ENCODE measurements at places on chromosomes 13 and 19. TPM values are rescaled to one million over a fixed set of nuclear protein-coding genes. Genes with fewer than 3 reads are reported as not detected.

Gene CYP4F22
- not detected for total RNA-seq

Gene GPR183
- total RNA-seq = 19.6 TPM

Gene SLC7A10
- total RNA-seq = not detected

Gene CEACAM16
- not detected for total RNA-seq

Gene ZNF829
- 1.2 TPM for total RNA-seq

GRCh38 chr19:14673088-14673487 lies 1.6 kb downstream of the ADGRE3 start:
- H3K4me1 ChIP-seq = no peaks in the 10 kb centered on the region
- H3K27me3 ChIP-seq = no peaks in the 10 kb centered on the region
- no peak for DNase-seq
- no peak overlapping the region for H3K4me3 ChIP-seq
- no peak overlapping the region for H3K27ac ChIP-seq

- no peak overlapping the region for H3K27ac ChIP-seq
- no peak overlapping the region for H3K4me3 ChIP-seq
- no peaks in the 10 kb centered on the region for H3K27me3 ChIP-seq
Measured at GRCh38 chr13:107886118-107886517, 329.2 kb downstream of the LIG4 start.

DNA sequence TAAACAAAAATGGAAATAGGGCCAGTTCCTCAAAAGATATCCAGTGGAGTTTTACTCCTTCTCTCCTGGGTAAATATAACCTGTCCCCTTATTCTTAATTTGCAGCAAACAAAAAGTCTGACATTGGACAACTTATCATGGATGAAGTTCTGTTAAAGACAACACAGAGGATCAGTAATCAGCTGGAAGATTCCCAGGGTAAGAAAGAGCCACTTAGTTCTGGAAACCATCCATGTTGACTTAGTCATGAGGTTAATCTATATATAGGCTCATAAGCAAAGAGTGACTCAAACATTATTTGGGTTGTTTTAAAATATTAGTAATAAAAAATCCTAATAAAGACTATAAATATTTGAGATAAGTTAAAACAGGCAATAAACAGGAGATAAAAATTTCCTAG lies 40.5 kb upstream of the EBPL start:
- no peak overlapping the region for H3K4me3 ChIP-seq
- DNase-seq = no peak
- no peaks in the 10 kb centered on the region for H3K36me3 ChIP-seq
- H3K4me1 ChIP-seq = peaks cover 6% of the 10 kb centered on the region
- no peaks in the 10 kb centered on the region for H3K27me3 ChIP-seq

GRCh38 chr19:28737021-28737895 lies 475.7 kb downstream of the UQCRFS1 start:
- DNase-seq = no peak
- peaks cover 9% of the 10 kb centered on the region for H3K4me1 ChIP-seq
- H3K27ac ChIP-seq = no peak overlapping the region
- no peak overlapping the region for H3K4me3 ChIP-seq
- H3K36me3 ChIP-seq = no peaks in the 10 kb centered on the region
- no peaks in the 10 kb centered on the region for H3K27me3 ChIP-seq

GRCh38 chr13:106515635-106516254 lies 19.7 kb downstream of the EFNB2 start:
- H3K4me1 ChIP-seq = no peaks in the 10 kb centered on the region
- no peak overlapping the region for H3K4me3 ChIP-seq
- H3K27ac ChIP-seq = no peak overlapping the region
- H3K27me3 ChIP-seq = no peaks in the 10 kb centered on the region
- no peaks in the 10 kb centered on the region for H3K36me3 ChIP-seq
- no peak for DNase-seq

- no peak for DNase-seq
- H3K27me3 ChIP-seq = no peaks in the 10 kb centered on the region
- H3K27ac ChIP-seq = peak overlapping the region; percentile 30
- H3K4me1 ChIP-seq = peaks cover 3% of the 10 kb centered on the region
- peak overlapping the region; percentile 62 for H3K4me3 ChIP-seq
- no peaks in the 10 kb centered on the region for H3K36me3 ChIP-seq
Measured at GRCh38 chr13:35917942-35918645, 213.1 kb downstream of the DCLK1 start.

DNA sequence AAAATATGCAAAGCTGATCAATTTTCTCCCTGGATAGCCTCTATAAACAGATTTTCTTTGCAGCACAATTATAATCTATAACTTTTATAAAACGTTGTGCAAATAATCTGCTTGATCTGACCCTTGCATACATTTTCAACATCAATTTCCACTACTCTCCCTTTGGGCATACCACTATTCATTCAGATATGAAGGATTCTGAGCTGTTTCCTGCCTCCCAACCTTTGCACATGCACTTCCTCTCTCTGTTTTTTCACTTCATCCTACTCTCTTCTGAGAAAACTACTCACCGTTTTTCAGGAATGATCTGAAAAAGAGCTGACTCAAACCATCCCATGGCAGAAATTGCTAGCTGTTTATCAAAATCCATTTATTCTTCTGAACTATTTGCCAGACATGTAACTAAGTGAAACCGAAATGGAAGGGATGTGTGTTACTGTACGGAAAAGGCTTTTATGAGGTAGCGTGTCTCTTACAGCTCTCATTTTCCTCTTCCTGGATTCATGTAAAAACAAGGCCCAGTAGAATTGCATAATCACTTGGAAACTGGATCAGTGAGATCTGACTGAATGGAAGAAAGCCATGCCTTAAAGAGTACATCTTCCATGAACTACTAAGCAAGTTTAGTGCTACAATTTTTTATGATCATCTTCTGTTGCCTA lies 1447.3 kb upstream of the MIR17HG start:
- H3K4me1 ChIP-seq = no peaks in the 10 kb centered on the region
- H3K27me3 ChIP-seq = no peaks in the 10 kb centered on the region
- H3K36me3 ChIP-seq = no peaks in the 10 kb centered on the region
- no peak overlapping the region for H3K4me3 ChIP-seq
- no peak for DNase-seq

GRCh38 chr13:49679246-49679645 lies 12.0 kb downstream of the EBPL start:
- no peaks in the 10 kb centered on the region for H3K4me1 ChIP-seq
- no peaks in the 10 kb centered on the region for H3K27me3 ChIP-seq
- H3K27ac ChIP-seq = no peak overlapping the region
- H3K4me3 ChIP-seq = no peak overlapping the region
- DNase-seq = no peak
- H3K36me3 ChIP-seq = no peaks in the 10 kb centered on the region

Measured in thoracic aorta (tissue), 2 donors.